AG08395 (cell line): ENCODE measurements at places on chromosomes 5 and 9.

DNA sequence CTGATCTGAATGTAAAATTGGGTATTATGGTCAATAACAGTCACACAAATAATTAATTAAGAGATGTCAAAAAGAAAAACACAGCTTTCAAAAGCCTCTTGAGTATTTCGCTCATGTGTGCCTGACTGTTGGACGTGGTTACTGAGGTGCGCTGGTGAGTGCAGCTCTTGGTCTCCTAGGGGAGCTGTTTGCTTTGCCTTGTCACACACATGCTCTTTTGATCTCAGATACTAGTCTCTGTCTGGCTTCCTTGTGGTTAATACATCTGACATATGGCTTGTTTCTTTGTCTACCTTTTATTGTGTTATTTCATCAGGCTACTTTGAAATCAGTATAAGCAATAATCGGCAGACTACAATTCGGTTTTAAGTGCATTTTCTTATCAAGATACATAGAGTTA is 51.5 kb downstream of the PCSK1 start:
- no peak for DNase-seq

DNA sequence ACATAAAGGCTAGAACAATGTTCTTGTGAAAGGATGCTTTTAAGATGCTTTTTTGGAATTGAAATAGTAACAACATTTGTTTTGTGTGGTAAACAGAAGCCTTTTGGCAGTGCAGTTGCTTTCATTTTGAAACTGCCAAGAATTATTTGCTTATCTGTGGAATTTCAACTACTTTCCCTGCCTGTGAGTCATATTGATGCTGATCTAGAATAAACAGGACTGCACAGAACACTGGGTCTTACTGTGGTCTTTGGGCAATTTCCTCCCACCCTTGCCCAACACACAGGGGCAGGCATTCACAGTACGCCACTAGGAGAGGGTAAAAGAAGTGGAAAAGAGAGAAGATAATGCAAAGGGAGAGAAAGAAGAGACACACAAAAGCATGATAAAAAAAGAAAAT is 483.7 kb downstream of the ELAVL2 start:
- DNase-seq: no peak

DNA sequence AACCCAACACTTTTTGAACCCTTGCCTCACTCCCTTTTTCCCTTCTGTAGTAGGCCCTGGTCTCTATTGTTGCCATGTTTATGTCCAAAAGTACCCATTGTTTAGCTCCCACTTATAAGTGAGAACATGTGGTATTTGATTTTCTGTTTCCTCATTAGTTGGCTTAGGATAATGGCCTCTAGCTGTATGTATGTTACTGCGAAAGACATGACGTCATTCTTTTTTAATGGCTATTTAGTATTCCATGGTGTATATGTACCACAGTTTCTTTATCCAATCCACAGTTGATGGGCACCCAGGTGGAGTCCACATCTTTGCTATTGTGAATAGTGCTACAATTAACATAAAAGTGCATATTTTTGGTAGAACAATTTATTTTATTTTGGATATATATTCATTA is 90.3 kb upstream of the PTPRD start:
- DNase-seq: no peak

- DNase-seq: no peak
These were observed 72.7 kb downstream of the CAST start for GRCh38 chr5:96734871-96735325.

DNA sequence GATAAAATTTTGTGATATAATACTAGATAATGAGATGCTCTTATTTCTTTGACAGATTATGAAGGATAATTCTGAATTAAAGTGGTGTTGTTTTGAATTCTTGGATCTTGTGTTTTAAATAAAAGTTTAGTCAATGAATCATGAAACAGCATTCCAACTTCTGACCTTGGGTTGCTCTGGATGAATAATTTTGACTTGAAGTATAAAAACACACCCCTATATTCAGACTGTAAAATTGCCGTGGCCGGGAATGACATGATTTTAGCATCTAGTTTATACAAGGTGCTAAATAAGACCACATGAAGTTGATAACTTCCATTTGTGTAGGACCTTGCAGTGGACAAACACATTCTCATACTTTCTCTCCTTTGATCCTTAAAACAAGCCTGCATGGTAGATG is 67.2 kb upstream of the DAP start:
- peak; percentile 21 for DNase-seq

- DNase-seq: no peak
These were observed 19.9 kb upstream of the CPEB4 start for GRCh38 chr5:173868096-173868880.

DNA sequence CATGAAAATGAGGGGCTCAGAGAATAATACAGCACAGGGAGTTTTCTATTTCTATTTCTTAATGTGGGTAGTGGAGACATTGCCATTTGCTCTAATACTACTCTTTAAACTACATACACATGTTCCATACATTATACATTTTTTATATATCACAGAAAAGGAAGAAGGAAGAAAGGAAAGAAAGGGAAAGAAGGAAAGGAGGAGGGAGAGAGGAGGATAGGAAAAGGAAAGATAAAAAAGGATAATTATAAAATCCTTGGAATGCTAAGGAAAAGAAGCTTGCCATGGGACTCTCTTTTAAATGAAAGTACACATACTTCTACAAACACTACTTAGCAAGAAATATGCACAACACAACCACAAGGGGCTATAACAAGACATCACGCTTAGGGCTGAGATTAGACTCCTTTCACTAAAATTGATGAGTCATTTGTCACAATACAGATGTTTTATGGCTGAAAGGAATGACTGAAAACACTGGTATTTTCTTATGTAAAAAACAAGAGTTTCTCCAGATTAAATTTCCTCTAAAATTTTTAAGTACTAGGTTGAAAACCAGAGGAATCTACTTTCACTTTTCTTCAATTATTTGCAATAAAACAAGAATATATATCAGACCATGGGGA is 219.8 kb downstream of the ARL15 start:
- peak; percentile 75 for DNase-seq

- no peak for DNase-seq
These were observed 84.9 kb downstream of the GNA14 start for GRCh38 chr9:77563174-77563573.

- no peak for DNase-seq
These were observed 67.7 kb downstream of the ELOVL7 start for GRCh38 chr5:60776343-60776742.

GRCh38 chr5:80481019-80481893 is 6.6 kb upstream of the FAM151B start:
- peak; percentile 70 for DNase-seq

- no peak for DNase-seq
These were observed 38.1 kb upstream of the SSBP2 start for GRCh38 chr5:81789033-81789432.

DNA sequence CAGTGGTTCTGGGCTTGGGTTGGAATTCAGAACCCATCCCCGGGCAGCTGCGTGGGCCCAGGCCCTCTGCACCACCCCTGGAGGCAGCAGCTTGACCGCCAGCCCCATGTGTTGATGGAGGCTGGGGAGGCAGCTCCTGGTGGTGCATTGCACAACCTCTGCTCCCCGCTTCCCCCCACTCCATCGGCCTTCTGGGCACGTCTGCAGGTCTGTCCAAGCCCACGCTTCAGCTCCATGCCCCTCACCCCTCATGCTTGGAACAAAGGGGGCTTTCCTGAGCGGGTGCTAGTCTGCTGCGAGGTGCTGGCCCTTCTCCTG is 1.4 kb downstream of the NCS1 start:
- DNase-seq: peak; percentile 57

DNA sequence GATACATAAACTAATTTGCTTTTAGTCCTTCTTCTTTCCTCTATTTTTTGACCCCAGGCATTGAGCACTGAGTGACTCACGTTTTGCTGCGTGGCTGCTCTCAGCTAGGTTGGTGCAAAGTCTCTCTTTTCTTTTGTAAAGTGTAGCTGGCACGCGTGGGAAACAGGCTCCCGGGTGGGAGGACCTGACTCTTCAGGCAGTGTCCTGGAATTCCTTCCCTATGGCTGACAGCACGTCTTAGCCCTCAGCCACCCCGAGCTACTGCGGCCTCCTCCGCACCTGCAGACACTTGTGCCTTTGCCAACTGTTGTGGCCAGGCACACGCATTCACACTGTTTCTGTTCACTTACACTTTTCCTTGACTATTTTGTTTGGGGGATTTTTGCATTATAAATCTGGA is 877 bp upstream of the SCGB3A1 start:
- DNase-seq: no peak

- no peak for DNase-seq
These were observed 41.9 kb upstream of the UBTD2 start for GRCh38 chr5:172325452-172325851.

DNA sequence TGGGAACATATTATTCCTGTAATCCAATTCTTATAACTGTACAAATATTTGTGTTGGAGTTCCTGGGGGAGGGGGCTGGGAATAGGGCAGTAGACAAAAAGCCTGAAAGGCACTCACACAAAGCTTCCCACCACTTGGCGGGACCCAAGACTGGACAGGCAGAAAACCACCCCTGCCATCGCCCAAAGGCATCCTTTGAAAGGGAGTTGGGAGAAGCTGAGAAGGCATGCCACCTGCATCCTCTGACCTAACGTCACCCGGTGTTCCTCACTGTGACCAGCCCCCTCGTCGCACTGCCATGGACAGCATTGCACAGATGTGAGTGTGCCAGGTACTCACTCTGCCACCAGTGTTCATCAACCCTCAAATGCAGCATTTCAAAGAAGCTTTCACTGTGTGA is 80.6 kb upstream of the SMIM23 start:
- DNase-seq: no peak

DNA sequence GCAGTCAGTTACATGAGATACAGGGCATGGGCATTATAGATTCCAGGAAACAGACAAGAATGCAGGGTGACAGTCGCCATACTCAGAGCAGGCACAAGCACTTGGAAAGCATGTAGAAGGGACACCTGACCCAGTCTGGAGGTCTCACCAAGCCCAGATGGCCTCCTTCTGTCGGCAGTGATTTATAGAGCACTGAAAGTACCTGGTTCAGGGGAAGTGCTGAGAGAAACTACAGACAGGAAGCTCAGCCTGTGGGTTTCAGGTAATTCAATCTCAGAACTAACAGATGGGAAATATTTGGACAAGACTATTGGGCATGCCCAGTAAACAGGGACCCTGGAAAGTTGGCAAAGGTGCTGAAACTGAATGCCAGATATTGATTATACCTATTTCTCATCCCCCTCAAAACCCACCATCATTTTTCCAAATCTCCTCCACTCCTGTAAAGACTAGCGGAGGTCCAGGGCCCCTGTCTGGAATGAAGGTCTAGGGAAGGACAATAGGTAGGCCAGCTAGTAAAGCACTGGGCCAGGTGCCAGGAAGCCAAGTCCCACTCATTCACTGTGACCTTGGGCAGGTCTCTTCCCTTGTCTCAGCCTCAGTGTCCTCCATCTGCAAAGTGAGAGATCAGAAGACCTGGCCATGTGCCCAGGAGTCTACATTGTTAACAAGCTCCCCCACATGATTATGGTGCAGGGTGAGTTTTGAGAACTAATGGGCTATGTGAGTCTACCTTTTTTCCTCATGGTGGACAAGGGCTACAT is 26.9 kb downstream of the KLHL3 start:
- DNase-seq: no peak

GRCh38 chr9:1173993-1174392 is 123.8 kb downstream of the DMRT2 start:
- peak; percentile 10 for DNase-seq

GRCh38 chr5:132190161-132190817 is 37.4 kb downstream of the P4HA2 start:
- peak; percentile 81 for DNase-seq

- DNase-seq: no peak
These were observed 114.0 kb upstream of the FCN2 start for GRCh38 chr9:134766587-134766986.

- no peak for DNase-seq
These were observed 2.3 kb upstream of the PAX5 start for GRCh38 chr9:37036371-37036775.

- DNase-seq: no peak
These were observed 141.1 kb upstream of the RANBP3L start for GRCh38 chr5:36442796-36443195.

- DNase-seq: no peak
These were observed 105.1 kb downstream of the MAST4 start for GRCh38 chr5:66701244-66701643.

DNA sequence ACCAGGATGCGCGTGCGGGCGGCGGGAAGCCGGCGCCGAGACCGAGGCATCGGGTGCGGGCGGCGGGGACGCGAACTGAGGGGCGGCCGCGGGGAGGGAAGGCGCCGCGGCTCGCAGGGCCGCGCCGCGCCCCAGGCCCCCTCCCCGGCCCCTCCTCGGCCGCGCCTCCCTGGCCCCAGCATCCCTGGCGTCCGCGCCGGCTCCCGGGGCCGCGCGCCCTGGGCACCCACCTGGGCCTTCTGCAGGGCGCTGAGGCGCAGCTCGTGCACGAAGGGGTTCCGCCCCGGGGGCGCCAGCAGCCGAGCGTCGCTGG is 324 bp downstream of the LPCAT1 start:
- DNase-seq: no peak

- no peak for DNase-seq
These were observed 71.2 kb upstream of the TAF1L start for GRCh38 chr9:32706725-32707100.

DNA sequence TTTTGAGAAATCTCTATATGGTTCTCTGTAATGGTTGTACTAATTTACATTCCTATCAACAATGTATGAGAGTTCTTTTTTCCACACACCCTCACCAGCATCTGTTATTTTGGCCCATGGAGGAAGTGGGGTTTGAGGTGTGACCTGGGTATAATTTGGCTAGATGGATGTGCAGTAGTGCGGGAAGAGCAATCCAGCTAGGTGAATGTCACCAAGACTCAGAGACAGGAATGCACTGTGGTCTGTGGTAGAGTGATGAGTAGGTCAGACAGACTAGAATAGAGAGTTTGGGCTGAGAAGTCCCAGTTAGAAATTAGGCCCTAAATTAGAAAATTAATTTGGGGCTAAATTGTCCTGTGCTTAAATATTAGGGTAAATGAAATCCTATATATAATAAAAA is 32.8 kb upstream of the PIP5K1B start:
- no peak for DNase-seq

DNA sequence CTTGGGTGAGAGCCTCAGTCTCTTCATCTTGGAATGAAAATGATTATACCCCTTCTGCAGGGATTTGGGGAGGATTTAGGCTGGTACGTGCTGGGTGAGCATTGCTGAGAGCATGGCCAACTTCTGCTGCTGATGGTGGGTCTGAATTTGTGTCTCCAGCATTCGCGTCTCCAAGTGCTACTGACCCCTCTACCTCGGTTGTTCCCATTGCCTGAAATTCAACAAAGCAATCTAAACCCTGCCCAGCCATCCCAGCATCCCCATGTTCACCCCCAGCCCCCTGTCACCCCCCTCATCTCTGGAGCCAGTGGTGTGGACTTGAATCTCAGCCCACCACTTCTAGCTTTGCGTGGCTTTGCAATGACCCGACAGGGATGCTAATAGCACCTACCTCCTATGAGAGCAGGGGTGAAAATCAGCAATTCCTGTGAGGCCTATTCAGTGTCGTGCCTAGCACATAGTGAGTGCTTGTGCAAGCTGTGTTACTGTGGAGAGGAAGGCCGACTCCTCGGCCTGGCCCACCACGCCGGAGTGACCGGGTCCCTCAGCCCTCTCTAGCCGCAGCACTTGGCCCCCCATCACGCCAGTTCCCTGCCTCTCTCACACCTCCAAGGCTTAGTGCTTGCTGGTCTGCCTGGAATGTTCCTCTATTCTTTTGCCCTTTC is 43.4 kb upstream of the SH3PXD2B start:
- no peak for DNase-seq

GRCh38 chr5:53674121-53674520 is 113.7 kb downstream of the NDUFS4 start:
- no peak for DNase-seq

GRCh38 chr9:3040761-3041160 is 196.9 kb upstream of the PUM3 start:
- peak; percentile 4 for DNase-seq

GRCh38 chr9:28086881-28087280 is 513.6 kb upstream of the C9orf72 start:
- no peak for DNase-seq

GRCh38 chr9:79120533-79120932 is 451.2 kb upstream of the TLE4 start:
- DNase-seq: no peak
